Upper lobe of left lung (tissue), 6 donors: ENCODE measurements at places on chromosomes 4 and X.

DNA sequence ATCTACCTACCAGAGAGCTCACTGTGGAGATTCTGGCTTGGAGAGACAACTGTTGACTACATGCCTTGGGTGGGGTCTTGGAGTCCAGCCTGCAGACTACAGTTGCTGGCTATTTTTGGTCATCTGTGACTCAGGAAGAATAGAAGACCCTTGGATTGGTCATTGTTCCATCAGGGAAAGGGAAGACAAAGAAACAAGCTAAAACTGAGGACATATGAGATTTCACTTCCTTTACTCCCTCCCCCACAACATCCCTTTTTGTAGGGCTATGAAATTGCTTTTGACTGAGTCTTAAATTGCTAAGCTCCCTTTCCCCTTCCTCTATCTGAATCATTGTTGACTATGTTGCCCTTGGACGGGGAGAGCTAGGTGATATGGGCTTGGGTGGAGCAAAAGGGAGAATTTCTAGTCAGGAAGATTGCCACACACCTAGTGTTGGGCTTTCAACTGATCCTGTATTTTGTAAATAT lies 11.7 kb downstream of the MSN start:
- H3K27me3 ChIP-seq = no peaks in the 10 kb centered on the region
- no peaks in the 10 kb centered on the region for H3K36me3 ChIP-seq
- no peak overlapping the region for H3K4me3 ChIP-seq

DNA sequence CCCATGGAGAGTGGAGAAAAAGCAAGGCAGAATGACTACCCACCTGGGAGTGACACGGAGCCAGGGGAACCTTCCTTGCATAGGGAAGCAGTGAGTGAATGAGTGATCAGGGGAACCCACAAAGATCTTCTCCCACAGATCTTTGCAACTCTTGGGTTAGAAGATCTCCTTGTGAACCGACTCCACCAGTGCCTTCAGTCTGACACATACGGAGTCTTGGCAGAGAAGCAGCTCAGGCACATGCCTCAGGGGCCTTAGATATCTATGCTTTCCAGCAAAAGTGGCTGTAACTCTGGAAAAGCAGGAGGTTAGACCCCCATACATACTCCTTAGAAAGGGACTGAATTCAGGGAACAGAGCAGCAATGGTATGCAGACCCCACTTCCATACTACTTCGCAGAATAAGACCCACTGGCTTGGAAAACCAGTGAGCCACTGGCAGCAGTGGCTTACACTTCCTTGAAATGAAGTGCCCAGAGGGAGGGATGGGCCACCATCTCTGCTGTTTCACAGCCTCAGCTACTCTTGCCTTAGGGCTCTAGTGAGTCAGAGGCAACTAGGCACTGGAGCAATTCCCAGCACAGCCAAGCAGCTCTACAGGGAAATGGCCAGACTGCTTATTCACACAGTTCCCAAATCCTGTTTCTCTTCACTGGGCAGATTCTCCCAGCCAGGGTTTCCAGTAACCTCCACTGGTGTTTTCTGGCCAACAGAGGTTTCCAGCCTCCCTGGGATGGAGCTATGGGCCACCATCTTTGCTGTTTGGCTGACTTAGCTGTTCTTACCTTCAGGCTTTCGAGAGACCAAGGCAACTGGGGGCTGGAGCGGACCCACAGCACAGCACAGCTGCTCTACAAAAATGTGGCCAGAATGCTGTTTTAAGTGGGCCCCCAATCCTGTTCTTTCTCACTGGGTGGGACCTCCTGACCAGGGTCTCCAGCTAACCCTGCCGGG lies 82.8 kb upstream of the TCEAL2 start:
- DNase-seq = no peak
- no peaks in the 10 kb centered on the region for H3K4me1 ChIP-seq
- no peak overlapping the region for H3K27ac ChIP-seq
- H3K4me3 ChIP-seq = no peak overlapping the region
- H3K36me3 ChIP-seq = no peaks in the 10 kb centered on the region

- no peak for DNase-seq
- H3K27ac ChIP-seq = no peak overlapping the region
- no peaks in the 10 kb centered on the region for H3K27me3 ChIP-seq
- no peaks in the 10 kb centered on the region for H3K36me3 ChIP-seq
- H3K4me1 ChIP-seq = no peaks in the 10 kb centered on the region
Measured at GRCh38 chrX:125620715-125621587, 301.3 kb downstream of the TEX13C start.

GRCh38 chrX:45295259-45295986 lies 94.7 kb upstream of the DIPK2B start:
- no peak overlapping the region for H3K4me3 ChIP-seq
- no peak for DNase-seq
- H3K4me1 ChIP-seq = no peaks in the 10 kb centered on the region
- H3K27me3 ChIP-seq = no peaks in the 10 kb centered on the region
- no peak overlapping the region for H3K27ac ChIP-seq

DNA sequence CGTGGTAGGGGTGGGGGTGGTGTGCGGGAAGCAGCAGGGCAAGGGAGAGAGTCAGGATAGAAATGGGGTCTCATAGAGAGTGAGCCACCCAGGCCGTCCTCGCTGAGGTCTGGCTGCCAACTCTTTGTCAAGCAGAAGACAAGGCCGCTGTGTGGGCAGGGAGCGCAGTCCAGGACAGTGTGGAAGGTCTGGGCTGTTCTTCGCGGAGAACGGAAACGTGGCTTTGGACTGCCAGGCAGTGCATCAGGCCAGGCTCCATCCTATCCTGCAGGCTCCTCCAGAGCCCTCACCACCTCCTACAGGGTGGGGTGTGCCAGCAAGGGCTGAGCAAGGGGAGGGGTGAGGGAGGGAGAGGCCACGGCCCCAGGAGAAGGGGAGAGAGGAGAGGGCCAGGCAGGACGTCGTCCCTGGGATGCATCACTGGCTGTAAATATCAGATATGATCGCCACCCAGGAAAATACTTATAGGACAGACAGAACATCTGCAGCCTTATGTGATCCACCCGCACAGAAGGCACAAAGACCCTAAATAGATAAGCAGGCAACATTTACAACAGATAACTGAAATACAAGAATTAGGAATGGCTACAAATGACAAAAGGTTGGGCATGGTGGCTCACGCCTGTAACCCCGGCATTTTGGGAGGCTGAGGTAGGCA lies 85.3 kb downstream of the ABLIM2 start:
- no peak overlapping the region for H3K27ac ChIP-seq
- H3K4me3 ChIP-seq = no peak overlapping the region
- no peaks in the 10 kb centered on the region for H3K4me1 ChIP-seq
- no peaks in the 10 kb centered on the region for H3K36me3 ChIP-seq
- no peaks in the 10 kb centered on the region for H3K27me3 ChIP-seq
